ENCODE measurements at places on chromosomes 11 and 22.

DNA sequence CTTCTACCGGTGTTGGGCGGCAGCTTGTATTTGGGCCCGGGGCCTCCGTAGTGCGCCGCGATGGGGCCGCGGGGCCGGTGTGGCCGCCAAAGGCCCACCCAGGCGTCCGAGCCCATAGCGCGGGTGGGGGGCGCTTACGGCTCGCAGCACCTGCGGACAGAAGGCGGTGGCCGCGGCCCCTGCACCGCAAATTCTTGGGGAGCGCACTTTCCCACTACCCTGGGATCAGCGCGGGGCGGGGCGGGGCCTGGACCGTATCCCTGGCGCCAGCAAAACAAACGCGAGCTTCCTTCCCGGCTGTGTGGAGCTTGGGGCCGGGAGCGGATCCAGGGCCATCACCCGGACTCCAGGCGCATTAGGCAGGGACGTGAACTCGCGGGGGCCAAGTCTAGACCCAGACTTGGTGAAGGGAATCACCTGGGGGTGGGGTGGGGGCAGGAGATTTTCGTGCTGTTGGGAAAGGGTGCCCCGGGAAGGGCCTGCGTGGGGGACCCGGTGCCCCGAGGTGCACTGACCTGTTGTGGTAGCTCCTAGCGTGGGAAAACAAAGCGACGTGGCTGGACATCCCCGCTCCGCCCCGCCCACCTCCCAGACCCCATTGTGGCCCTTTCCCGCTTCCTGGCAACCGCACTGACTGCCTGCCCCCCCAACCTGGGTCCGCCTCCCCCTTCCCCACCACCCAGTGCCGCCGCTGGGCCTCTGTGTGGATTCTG lies 2.3 kb upstream of the TYMP start:
- DNase-seq, result peak; percentile 77

- no peak for DNase-seq
Observed at GRCh38 chr11:70796648-70797227, 398.4 kb downstream of the CTTN start.

DNA sequence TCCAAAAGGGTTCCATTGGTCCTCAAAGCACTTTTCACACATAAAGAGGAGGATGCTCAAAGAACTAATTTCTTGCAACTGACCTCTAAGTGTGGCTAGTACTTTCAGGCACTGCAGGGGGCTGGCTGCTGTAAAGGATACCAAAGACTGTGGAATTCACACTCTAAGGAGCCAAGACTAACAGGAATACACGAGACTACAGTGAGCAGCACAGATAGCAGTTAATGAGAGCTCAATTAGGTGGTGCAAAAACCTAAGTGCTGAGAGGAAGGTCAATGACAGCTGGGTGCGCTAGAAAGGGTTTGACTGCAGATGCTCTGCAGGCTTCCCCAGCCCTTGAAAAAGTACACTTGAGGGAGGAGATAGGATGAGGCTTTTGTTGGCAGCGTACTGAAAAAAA lies 124.3 kb upstream of the NTM start:
- no peak for DNase-seq

- no peak for DNase-seq
Observed at GRCh38 chr22:44179989-44180705, 578 bp upstream of the PARVG start.

DNA sequence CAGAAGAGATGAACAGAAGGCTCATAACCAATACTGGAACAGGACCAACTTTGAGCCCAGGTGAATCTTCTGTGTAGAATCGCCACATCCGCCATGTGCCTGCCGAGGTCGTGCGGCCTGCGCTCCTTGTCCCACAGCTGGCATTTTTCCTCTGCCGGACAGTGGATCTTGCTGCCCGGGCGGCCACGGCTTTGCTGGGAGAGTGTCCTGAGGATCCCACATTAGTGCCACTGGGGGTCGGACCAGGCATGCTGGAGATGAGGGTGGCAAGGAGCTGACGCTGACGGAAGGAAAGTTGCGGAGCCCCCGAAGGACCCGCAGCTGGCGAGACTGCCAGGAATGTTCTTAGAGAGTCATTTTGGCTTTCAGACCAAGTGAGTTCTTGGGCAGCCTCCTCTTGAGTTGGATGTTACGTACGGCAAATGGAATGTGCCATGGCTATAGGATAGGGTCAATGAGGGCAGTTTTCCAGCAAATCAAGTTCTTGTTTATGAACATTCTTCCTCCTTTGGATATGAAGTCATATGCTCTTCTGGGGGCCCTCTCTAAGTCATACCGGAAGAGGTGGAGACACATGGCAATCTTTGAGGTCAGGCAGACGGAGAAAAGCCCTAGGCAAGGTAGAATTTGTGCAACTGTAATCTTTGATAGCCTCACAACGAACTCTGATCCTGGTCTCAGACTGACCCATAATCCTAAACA lies 57.4 kb upstream of the NUP160 start:
- no peak for DNase-seq

DNA sequence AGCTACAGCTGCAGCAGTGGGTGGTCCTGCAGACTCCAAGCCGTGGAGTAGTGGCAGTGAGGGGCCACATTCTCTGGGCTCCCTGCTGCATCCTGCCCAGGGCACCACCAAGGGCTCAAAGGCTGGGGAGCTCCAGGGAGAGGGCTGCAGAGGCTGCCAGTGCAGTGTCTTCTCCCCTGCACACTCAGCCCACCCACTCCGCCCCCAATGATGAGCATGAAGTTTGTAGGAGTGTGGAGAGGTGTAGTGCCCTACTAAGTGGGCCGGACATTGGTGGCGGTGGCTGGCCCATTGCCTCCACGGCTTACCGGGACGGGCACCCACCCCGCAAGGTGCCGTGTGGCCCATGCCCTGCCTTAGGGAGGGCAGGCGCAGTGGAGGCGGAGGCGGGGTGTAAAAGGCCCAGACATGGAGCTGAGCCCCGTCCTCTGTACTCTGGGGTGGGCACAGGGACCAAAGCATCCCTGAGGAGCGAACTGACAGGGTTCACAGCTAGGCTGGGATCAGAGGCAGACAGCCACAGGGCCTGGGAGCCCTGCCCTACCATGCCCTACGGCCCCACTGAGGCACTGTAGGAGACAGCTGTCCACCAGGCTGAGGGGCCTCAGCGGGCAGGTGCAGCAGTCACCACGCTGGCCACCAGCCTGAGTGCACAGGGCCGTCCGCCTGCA lies 18.9 kb downstream of the ARVCF start:
- DNase-seq, result no peak

GRCh38 chr11:28517621-28518020 lies 409.4 kb downstream of the METTL15 start:
- DNase-seq, result no peak

DNA sequence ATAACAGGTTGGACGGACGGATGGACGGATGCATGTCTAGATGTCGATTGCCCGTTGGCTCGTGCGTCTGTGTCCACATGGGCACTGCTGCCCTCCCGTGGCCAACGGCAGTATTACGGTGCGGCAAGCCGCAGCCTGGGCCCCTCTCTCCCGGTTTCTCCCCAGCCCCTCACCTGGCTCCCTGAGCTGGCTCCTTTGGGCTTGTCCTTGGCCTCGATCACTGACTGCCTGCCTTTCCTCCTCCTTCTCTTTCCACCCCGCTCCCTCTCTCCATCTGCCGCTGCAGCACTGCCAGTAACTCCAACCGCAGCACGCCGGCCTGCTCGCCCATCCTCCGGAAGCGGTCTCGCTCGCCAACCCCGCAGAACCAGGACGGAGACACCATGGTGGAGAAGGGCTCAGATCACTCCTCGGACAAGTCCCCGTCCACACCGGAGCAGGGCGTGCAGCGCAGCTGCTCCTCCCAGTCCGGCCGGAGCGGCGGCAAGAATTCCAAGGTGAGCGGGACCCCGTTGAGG lies 77.3 kb downstream of the SCN3B start:
- DNase-seq, result peak; percentile 61

- no peak for DNase-seq
Observed at GRCh38 chr11:66183494-66184048, 84.9 kb upstream of the RAB1B start.

DNA sequence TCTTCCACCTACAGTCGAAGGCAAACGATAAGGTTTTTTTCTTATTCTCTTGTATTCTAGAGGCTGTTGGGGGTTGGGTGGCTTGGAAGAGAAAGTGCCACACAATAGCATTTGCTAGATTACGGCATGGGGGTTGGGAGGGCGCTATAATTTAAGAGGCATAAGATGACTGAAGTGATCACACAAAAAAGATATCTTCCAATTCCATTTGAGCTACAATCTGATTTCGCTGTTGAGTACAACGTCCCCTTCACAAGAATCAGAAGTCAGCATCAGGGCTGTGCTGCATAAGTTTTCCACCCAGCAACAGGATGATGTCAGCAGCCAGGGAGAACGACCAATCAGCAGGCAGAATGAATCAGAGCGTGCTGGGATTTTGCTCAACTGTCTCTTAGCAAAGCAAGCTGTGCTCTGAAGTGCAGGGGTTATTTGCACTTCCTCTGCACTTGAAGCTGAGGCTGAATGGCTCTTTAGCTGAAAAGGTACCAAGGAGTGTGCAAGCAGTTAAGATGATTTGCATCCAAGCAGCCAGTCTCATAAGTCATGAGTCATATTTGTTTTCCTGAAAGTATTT lies 23.2 kb upstream of the SESN3 start:
- peak; percentile 89 for DNase-seq

GRCh38 chr22:39999144-39999757 lies 4.5 kb downstream of the FAM83F start:
- no peak for DNase-seq

DNA sequence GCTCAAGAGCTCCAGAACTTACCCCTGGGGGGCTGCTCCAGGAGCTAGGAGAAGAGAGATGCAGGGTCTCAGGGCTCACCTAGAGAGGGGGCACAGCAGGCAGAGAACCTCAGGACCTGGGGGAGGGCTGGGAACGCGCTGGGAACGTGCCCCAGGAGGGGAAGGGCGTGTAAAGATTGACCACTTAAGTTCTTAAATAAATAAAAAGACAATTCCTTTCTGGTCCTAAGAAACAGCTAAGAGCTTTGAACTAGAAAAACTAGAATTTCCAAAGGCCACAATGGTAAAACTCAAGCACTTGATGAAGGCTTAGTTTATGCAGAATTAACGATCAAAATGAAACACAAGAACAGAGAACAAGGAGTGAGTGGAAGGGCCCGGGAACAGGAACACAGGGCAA lies 89.1 kb downstream of the CELSR1 start:
- DNase-seq, result no peak

- no peak for DNase-seq
Observed at GRCh38 chr11:7319501-7319900, 67.8 kb downstream of the SYT9 start.

DNA sequence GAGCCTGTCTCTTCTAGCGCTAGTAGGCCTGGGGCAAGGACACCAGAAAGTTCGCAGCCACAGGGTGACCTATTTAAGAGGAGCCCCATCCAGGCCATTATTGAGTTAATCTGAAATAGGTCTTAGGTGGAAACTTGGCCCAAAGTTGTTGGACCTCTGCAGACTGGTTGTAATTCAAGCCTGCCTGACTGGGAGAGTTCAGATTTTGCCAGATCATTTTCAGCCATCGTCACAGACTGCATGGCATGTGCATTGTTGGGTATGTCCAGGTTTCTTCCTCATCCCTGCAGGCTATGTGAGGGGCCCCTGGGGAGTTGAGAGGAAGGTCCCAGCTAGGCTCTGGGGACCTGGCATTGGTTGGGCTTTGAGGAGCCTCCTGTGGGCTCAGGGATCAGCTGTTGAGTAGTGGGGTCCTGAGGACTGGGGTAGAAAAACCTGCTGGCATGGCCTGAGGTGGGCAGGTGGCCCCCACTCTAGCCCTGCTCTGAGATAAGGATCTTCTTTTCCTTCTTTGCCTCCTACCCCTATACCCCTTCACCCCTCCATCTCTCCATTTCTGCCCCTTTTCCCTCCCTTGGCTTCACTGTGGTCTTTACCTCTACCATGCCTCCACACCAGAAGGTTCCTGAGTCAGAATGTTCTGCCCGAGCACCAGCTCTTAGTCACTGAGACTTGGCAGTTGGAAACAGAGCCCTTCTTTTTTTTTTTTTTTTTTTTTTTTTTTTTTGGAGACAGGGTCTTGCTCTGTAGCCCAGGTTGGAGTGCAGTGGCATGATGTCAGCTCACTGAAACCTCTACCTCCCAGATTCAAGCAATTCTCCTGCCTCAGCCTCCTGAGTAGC lies 112.7 kb downstream of the MORC2 start:
- no peak for DNase-seq

GRCh38 chr11:35011944-35012343 lies 95.5 kb downstream of the PDHX start:
- DNase-seq, result no peak

DNA sequence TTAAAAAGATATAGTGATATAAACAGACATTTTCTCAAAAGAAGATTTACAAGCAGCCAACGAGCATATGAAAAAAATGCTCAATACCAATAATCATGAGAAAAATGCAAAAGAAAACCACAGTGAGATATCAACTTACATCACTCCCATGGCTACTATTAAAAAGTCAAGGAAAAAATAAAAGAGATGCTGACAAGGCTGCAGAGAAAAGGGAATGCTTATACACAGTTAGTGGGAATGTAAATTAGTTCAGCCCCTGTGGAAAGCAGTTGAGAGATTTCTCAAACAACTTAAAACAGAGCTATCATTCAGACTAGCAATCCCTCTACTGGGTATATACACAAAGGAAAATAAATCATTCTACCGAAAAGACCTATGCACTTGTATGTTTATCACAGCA lies 97.1 kb upstream of the CARD18 start:
- no peak for DNase-seq

GRCh38 chr22:27772081-27772983 lies 29.2 kb downstream of the MN1 start:
- no peak for DNase-seq

DNA sequence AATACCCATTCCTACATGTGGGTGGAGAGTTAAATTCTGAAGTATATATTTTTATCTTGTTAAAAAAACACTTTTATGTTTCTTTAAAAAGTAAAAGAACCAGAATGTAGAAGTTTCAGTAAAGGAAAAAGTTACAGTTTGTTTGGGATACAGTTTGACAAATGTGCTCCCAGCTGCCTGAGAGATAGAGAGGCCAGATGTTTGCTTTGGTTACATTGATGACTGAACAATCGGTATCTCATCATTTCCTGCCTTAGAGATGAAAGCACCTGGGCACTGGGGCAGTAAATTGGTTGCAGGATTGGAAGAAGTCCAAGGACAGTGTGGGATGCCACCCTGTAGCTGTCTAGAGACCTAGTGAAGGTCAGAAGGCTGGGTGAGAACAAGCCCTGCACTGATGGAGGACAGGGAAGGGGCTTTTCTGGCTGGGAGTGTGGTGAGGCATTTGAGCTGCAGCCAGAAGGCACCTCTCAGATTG lies 16.6 kb downstream of the MED15 start:
- no peak for DNase-seq

- no peak for DNase-seq
Observed at GRCh38 chr11:55732936-55733335, 40.3 kb upstream of the OR5D13 start.

DNA sequence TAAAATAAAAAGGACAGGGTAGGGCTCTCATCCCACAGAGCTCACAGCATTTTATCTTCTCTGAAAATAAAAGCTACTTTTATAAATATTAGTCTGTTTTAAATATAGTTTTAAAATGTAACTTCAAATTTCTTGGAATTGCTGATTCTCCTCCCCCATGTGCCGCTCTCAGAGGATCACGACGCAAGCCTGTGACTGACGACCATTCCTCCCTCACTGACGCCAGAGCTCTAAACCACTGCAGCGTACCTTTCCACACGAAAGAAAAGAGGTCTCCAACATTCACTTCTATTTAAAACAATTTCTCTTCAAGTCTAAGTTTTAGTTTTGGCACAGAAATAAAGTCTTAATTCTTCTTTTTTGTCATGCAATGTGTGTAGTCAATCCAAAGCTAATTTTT lies 9.3 kb downstream of the TOLLIP start:
- no peak for DNase-seq

All from mucosa of gallbladder (tissue), 1 donor.